ENCODE measurements at places on chromosomes 7 and 10.

DNA sequence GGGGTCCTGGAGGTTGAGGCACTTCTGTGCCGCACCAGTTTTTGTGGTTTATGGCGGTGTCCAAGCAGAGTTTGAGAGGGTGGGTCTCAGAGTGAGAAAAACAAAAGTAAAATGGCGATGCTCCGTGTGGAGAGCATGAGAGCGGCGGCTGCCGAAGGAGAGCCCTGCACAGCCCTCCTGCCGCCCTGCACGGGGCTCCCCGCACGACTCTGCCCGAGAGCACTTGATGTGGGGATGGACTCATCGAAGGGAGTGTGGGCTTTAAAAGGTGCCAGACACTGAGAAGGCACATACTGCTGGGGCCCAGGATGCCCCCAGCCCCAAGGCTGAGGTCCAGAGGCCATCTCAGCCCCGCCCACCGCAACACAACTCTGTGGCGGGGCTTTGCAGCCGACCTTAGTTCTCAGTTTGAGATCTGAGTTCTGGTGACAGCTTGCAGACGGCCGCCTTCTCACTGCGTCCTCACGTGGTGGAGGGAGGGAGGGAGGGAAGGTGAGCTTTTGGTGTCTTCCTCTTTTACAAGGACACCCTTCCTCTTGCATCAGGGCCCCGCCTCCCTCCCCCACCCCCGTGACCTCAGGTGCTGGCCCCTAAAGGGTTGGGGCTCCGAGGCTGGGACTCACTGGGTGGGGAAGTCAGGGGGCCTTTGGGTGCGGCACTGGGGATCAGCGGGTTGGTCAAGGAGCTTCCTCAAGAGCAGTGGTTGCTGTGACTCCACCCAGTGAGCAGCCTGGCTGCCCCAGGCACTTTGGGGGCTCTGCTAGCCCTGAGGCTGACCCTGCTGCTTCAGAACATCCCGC is 69.1 kb downstream of the NKX6-2 start:
- DNase-seq, result no peak

DNA sequence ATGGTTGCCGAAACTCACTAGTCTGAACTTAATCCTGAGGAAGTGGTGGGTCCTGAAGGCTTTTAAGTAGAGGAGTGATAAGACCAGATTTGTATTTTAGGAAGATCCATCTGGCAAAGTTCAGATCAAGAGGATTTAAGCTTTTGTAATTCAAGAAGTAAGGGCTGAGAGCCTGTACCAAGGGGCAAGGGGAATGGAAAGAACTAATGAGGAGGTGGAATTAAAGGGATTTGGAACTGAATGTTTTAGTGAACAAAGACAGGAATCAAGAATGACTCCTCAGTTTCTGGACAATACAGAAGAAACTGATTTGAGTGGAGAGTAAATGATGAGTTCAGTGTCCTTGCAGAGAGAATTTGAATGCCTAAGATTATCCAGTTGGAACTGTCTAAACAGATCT is 249.0 kb downstream of the C7orf25 start:
- no peak for DNase-seq

DNA sequence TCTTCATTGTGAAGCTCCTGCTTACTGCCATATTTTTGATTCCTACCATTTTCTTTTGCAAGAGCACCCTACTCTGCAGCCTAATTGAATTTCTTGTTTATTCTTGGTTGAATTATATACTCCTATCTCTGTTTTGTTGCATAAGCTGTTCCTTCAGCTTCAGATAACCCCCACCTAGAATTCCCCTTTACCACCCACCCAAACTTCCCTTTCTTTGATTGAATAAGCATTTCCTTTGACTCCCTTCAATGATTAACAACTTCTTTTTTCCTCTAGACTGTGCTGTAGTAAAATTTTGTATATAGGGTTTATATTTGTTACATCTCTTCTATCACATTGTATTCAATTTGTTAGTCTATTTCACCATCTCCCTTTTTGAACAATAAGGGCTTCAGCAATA is 168.1 kb downstream of the GPR37 start:
- no peak for DNase-seq

DNA sequence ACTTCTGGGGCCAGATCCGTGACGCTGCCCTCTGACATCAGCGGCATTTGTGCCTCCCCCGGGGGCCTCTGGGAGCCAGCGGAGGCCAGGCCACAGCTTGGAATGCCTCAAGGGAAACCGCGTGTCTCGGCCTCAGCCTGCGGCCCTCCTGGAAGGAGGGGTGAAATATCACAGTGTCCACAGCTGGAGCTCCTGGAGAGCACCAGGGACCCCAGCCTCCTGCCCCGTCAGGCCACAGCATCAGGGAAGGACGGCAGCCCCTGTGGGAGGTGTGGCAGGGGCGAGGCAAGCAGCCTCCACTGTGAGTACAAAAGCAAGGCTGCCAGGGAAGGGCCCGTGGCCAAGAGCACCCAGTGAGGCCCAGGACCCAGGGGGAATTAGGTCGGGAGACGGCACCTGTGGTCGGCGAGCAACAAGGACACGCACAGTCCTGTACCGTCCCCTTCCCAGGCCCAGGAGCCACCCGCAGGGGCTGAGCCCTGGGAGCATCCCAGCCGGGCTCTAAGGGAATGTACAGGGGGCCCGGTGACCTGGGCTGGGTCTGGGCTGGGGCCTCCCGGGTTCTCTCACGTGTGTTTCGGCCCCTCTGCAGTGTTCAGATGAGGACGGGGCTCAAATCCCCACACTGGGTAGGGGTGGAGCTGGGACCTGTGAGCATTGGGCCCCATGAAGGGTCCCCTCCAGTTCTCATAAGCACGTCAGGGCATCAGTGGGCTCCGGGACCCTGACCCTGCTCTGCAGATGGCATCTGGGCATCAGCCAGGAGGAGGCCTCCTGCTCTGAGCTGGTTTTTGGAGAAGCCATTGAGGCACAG is 18.7 kb upstream of the KNDC1 start:
- no peak for DNase-seq

GRCh38 chr10:5428133-5428532 is 15.8 kb downstream of the NET1 start:
- no peak for DNase-seq

- no peak for DNase-seq
Observed at GRCh38 chr7:27101957-27102580, 414 bp downstream of the HOXA2 start.

GRCh38 chr7:2730846-2731770 is 43.1 kb downstream of the AMZ1 start:
- DNase-seq, result no peak

- DNase-seq, result no peak
Observed at GRCh38 chr10:100896876-100897461, 15.8 kb upstream of the SLF2 start.

- no peak for DNase-seq
Observed at GRCh38 chr7:100221767-100222444, 2.2 kb downstream of the PVRIG start.

- no peak for DNase-seq
Observed at GRCh38 chr10:12502526-12503274, 153.4 kb downstream of the CAMK1D start.

DNA sequence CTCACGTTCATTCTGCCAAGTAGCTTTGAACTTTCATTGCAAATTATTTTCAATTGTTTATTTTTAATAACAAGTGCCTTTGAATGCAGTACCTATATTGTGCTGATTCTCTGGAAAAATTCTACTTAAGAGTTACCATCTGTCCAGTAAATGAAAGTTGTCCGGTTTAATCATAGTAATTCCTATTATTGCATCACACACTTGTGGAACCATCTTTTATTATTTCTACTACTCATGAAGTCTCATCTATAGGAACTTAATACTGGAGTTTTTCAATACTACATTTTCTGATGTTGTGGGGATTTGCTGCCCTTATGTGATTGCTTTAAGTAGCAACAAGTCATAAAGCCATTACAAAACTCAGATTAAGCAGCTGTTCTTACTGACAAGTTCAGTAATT is 16.5 kb upstream of the SKAP2 start:
- no peak for DNase-seq

- DNase-seq, result no peak
Observed at GRCh38 chr7:21806388-21806787, 139.3 kb downstream of the CDCA7L start.

DNA sequence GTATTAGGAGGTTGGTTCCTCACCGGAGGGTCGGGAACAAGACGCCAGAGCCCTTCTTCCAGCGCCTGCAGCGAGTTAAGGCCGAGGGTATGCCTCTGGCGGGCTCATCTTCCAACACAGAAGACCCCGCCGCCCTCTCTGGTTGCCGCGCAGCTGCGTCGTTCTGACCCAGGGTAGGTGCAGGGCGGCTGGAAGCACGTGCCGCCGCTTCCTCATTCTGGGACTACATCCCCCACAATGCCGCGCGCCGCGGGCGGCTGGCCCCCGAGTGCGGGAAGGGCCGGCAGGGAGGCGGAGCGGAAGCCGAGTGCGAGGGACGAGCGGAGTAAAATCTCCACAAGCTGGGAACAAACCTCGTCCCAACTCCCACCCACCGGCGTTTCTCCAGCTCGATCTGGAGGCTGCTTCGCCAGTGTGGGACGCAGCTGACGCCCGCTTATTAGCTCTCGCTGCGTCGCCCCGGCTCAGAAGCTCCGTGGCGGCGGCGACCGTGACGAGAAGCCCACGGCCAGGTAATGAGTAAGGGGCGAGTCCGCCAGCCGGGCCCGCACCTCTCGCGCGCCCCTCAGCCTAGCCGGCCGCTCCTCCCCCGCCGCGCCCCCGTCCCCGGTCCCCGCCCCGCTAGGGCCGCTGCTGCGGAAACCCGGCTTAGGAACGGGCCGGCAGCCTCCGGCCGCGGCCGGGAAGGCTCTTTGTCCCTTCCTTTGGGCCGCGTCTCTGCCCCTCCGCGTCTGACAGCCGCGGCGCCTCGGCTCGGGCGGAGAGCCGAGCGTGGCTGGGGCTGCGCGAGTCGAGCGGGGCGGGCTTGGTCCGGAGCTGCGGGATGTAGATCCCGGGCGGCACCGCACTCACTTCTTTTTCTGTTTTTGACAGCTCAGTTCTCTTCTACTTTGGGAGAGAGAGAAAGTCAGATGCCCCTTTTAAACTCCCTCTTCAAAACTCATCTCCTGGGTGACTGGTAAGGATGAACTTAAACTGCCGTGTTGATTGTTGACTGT is at the start of gene CCDC126:
Gene CCDC126 (plus strand): TSS at position 289 of the 998 bp plus-strand sequence. CDS start 13,934 bp downstream, outside the sequence.
- DNase-seq, result peak; percentile 62
